ENCODE measurements at places on chromosomes 11 and 22.

- no peak for DNase-seq
Measured at GRCh38 chr11:46457659-46458424, 66.3 kb upstream of the CHRM4 start.

- DNase-seq, result no peak
Measured at GRCh38 chr11:57274904-57275498, 38.0 kb upstream of the APLNR start.

GRCh38 chr11:118437208-118438125 is 1.2 kb downstream of the KMT2A start:
- DNase-seq, result peak; percentile 18

- no peak for DNase-seq
Measured at GRCh38 chr11:8871171-8871775, 39.7 kb upstream of the AKIP1 start.

DNA sequence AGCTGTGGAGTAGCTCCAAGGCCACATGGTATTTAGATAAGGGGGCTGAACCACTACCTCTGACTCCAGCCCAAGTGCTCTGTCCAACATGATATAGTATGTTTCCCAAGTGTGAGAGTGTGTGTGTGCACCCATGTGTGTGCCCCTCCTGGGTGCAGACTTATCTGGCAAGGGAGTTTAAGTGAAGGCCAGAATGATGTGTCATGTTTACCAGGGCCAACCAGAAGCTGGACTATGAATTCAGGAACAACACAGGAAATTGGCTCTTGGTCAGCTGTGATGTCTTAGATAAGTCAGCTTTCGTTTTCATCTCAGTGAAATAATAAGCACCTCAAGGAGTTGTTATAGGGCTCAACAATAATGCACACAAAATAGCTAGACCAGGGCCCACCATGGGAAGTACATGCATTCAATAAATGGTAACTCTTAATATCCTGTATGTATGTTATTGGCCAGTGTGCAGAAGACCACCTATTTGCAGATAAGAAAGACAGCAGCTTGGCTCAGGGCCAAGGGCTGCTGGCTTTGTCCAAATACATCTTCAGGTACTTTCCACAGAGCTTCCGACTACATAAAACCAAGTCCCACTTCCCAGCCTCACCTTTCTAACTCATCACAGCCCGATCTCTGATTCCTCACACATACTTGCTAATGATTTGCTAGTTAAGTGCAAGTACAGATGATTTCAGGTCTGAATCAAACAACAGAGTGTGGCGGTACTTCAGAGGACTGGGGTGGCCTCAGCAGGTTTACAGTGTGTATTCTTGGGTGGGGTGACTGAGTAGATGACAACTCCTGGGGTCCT is 120.9 kb downstream of the ME3 start:
- no peak for DNase-seq
